Fibroblast of skin of left quadriceps (primary cell): ENCODE measurements at places on chromosomes 5 and 9.
A peak's percentile ranks its signal among the peaks of the same experiment; 100 is the strongest.

DNA sequence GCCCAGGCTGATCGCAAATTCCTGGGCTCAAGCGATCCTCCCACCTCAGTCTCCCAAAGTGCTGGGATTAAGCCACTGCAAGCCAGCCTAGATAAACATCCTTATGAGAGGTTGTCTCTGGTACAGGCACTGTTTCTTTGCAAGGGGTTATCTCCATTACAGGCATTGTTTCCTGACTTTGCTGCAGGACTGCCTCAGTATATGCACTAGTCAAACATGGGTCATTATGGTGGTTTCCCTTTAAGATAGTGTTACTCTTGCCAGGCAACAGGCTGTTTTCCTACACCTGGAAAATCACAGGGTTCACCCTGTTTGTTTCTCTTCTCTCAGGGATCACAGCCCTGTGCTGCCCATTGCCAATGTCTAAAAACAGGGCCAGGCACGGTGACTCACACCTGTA is 7.8 kb upstream of the CLTB start:
- no peak for DNase-seq

DNA sequence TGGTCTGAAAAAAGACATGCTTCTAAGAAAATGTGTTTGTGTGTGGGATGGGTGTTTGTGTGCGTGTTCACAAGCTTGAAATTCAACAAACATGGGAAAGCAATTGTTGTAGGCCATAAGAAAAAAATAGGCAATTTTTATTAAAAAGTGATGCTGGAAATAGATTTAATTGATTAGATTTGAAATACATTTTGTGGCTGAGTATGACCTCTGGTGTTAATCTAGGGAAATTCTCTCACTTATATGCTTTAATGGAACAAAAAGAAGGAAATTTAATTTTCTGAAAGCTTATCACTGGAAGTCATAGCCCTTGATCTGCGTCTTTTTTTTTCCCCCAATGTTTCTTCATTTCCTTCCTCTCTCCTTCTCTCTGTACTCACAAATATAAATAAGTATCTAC is 3.5 kb upstream of the KCNN2 start:
- DNase-seq, result no peak

DNA sequence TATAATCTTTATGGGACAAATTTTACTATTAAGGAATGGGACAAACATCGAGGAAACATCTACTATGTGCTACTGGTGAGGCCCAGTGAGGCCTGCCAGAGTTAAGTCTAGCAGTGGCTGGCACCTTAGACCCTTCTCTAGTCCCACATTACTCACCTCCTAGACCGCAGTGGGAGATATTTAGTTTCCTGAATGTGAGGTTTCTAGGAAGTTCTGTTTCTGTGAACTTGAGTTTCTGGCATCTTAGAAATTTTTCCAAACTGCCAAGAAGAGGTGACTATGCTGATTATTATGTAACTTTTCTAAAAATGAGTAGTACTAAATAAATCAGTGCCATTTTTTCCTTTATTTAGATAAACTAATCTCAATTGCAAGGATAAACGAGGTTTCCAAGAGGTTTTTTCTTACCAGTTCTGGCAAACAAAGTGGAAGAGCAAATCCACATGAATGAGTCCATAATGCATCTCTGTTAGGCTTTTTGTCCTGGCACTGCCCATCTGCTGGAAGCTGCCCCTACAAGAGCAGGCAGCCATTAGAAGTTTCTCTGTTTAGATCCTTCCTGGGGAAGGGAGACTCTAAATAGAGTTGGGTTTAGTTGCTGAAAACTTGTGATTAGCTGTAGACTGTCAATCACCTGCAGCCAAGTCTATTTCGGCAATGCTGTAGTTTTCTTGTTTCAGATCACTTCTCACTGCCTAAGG is 348.7 kb downstream of the MAN2A1 start:
- no peak for DNase-seq

DNA sequence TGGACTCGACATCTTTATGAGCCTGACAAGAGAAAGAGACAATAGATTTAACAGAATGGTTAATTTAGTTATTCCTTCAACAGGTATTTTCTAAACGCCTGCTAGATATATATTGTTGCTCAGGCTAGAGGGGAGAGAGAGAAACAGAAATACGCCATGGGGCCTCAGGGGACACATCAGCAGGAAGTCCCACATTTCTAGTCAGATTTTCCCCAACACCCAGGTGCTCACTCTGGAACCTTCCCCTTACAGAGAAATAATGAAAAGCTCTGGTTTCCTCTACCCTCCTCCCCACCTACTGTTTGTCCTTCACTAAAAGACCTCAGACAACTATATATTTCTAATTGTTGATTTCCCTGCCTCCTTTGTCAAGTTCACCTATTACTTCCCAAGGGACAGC is 130.3 kb upstream of the TBC1D2 start:
- no peak for DNase-seq

DNA sequence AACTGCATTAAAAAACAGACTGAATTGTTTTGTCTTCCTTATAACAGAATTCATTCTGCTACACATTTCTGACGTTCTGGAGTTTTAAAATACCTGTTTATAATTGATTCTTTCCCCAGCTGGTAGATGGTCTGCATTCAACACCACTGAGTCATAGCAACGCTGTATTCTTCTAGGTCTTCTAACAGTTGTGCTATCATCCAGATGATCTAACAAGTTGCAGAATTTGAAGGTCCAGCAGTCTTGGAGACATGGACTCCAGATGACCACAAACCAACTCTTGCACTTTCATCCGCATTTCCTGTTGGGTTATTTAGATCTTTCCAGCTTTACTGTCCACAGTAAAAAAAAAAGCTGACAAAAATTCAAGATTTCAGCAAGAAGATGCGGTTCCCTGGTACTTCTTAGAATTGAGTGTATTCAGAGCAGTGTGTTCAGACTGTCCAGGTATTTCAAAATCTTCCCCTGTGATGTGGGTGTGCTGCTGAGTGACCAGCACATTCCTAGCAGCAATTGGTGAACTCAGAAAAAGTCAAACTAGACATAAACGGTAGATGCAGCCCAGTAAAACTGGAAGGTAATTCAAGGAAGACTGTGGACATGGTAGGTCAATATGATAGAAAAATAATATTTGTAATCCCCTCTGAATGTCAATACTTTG is 50.2 kb downstream of the CSNK1A1 start:
- peak; percentile 38 for DNase-seq

- DNase-seq, result peak; percentile 80
Measured at GRCh38 chr5:55159763-55160492, at the start of gene GPX8. Gene GPX8 (plus strand): TSS chr5:55160171. CDS start chr5:55160193, 22 bp downstream.

DNA sequence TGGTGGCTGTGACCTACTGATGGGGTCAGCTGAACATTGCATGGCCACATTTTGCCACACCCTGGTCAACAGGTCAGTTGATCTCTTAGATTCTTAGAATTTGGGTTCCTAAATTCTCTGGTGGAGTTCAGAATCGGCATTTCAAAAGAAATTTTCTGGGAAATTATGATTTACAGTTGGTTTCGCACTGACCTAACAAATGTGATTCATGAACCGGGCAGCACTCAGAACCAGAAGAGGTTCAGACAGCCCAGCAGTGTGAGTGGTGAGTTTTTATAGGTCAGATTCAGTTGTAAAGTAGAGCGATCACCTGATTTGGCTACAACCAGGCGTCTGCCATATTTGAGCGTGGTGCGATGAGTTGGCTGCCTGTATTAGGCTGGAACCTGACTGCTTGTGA is 163.7 kb upstream of the GAS1 start:
- no peak for DNase-seq

GRCh38 chr9:22206833-22207232 is 197.7 kb upstream of the CDKN2B start:
- no peak for DNase-seq

GRCh38 chr9:89185980-89186379 is 7.4 kb upstream of the SHC3 start:
- DNase-seq, result no peak

DNA sequence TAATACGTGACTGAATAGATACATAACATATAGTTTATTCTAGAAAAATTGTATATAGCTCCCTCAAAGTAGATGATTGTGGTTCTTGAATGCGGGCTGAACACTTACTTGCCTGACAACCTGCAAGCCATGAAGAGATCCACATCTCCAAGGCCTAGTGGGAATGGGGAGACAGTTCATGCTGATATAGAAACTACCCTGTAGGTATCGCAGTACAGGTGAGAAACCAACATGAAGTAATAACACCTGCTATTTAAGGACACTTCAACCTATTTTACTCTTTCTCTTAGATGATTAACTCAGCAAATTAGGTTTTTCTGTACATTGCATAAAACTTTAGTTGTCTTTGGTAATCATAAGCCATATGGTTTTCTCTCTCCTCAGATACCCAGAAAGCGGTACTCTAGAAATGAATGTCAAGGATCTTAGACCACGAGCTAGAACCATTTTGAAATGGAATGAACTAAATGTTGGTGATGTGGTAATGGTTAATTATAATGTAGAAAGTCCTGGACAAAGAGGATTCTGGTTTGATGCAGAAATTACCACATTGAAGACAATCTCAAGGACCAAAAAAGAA is 47.3 kb downstream of the UHRF2 start:
- DNase-seq, result no peak
